ENCODE measurements at places on chromosomes 11 and 22.
A peak's percentile ranks its signal among the peaks of the same experiment; 100 is the strongest.

GRCh38 chr22:30250661-30251267, 4.2 kb upstream of the LIF start:
- no peak for DNase-seq

GRCh38 chr11:85844439-85845123, 10.6 kb upstream of the CCDC83 start:
- DNase-seq, result no peak

DNA sequence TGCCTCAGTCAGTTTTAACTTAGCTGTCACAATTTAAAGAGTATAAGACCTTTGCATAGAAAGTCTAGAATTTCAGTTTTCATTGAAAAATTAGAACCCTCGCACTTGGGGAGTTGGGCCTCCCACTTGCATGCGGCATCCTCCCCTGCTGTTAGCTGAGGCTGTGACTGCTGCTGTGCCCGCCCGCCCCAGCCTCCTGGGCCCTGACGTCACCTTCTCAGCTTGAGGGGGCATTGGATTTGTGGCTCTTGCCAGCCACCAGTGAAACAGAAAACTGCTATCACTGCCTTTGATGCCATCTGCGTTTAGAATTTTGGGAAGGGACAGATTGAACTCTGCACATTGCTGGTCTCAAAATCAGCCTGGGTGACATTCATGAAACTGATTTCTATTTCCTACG, 108.7 kb downstream of the CTTN start:
- no peak for DNase-seq

- DNase-seq, result peak; percentile 12
These were observed 77.3 kb upstream of the SHISAL1 start for GRCh38 chr22:44389926-44390612.

GRCh38 chr11:112213753-112214152, 12.5 kb upstream of the PTS start:
- DNase-seq, result no peak

GRCh38 chr22:20245577-20246367, 22.3 kb downstream of the RTN4R start:
- no peak for DNase-seq

DNA sequence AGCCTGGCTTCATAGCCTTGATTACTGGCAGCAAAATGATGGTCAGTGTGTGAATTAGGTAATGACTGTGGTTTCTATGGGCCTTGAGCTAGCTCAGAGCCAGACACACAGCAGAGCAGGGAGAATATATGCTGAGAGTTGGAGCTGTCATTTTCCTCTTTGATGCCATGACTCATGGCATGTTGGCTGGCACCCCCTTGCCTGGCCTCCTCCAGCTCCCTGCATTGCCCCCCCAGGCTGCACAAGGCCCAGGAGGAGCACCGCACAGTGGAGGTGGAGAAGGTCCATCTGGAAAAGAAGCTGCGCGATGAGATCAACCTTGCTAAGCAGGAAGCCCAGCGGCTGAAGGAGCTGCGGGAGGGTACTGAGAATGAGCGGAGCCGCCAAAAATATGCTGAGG, 20.3 kb upstream of the RRM1 start:
- no peak for DNase-seq

DNA sequence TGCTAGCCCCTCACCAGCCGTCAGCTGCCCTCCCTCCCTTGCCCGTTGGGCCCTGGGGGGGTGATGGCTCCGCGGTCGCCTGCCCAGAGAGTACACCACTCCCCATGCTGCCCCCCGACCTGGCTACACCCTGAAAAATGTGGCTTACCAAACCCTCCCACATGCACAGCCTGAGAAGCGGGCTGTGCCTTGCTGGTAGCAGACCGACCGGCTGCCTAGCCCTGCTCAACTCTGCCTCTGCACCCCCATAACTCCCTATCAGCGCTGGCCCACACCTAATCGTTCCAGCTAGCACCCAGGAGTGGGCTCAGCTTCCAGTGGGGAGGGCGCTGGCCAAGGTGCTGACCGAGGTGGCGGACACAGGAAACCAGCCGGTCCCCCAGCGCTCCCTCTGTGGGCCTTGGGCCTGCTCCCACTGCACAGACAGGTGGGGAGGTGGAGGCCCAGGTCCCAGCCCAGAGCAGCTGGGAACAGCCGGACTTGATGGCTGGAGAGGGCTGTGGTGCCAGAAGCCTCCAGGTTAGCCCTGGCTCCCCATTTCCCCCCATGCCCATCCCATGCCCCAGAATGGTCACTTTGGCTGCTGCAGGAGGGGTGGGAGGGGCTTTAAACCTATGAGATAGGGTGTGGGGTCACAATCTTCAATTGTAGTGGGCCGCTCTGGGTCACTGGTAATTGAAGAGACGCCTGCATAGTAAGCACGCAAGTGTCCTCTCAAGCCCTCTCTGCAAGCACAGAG, 32.1 kb upstream of the PRODH start:
- peak; percentile 52 for DNase-seq

DNA sequence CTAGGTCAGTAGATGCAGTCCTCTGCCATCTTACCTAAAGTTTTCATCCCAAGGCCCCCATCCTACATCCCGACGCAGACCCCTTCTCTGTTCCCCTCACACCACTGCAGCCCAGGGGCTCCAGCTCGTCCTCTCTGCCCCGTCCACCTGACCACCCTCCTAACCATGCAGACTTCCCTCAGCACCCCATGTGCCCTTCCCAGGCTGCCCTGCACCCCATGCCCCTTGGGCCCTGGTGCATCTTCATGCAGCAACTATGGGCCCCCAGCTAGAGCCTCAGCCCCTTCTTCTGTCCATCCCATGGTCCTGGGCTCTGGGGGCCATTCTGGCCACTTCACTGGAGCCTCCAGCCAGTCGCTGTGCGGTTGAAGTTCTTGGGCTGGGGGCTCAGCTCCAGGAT, 2.9 kb downstream of the PRR33 start:
- DNase-seq, result no peak
